Esophagus squamous epithelium (tissue), 5 donors: ENCODE measurements at places on chromosomes 2 and 18. TPM values are rescaled to one million over a fixed set of nuclear protein-coding genes. Genes with fewer than 3 reads are reported as not detected.

Gene ESCO1
- 8.7 TPM for total RNA-seq

Gene HOXD3
- total RNA-seq, result not detected

Gene LYG1
- not detected for total RNA-seq

Gene ADRA2B
- total RNA-seq, result 1.2 TPM

Gene ALPG
- total RNA-seq, result not detected

Gene MPV17
- 39.3 TPM for total RNA-seq

Gene MPPE1
- 14.1 TPM for total RNA-seq

Gene POLR1B
- total RNA-seq, result 23.7 TPM

Gene MYOM1
- 0.40 TPM for total RNA-seq

Gene ATP6V1B1
- 1.2 TPM for total RNA-seq

GRCh38 chr2:62292190-62292589 is 96.3 kb downstream of the B3GNT2 start:
- DNase-seq, result no peak

- DNase-seq, result no peak
Measured at GRCh38 chr18:2654169-2654927, 1.2 kb upstream of the SMCHD1 start.

- DNase-seq, result no peak
Measured at GRCh38 chr2:111679202-111679601, 204.8 kb downstream of the ANAPC1 start.

- DNase-seq, result no peak
Measured at GRCh38 chr2:11656671-11657101, 13.3 kb downstream of the NTSR2 start.

DNA sequence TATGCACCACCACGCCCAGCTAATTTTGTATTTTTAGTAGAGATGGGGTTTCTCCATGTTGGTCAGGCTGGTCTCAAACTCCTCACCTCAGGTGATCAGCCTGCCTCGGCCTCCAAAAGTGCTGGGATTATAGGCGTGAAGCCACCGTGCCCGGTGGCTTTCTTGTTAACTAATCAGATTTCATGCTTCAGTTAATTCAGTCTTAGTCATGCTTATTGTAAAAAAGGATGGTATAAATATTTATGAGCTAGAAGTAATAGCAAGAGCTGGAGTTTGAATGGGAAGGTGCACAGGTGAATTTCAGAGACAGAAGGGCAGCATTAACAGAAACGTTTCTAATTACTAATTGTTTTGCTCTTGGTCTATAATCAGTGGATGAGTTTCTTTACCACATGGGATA is 10.3 kb downstream of the GEMIN6 start:
- no peak for DNase-seq

DNA sequence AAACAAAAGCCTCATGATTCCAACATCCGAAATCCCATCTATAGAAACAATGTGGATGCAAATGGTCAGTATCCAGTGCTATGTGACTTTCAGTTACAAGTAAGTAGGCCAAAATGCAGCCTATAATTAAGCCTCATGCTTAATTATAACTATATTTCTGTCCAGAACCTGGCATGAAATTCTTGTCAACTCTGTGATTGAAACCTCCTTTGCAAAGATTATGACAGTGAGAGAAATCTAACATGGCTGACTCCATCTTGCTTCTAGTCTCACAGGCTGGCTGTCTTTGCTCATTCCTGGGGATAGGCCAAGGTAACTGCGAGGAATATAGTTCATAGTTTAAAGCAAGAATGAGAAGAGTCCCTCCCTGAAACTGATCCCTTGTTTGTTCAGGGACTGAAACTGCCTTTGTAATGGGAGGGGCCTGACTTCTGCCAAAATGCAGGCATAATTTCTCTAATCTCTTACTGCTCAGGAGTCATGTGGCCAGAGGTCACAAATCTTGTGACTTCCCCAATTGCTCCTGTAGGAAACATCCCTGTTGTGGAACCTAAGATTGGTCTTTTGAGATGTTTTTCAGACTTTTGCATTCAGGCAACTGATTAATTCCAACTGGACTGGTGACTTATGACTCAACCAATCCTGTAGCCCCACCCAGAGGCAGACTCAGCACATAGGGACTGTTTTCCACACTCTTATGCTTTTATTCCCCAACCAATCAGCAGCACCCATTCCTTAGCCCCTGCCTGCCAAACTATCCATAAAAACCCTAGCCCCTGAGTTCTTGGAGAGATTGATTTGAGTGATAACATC is 84.5 kb upstream of the TLK1 start:
- no peak for DNase-seq

DNA sequence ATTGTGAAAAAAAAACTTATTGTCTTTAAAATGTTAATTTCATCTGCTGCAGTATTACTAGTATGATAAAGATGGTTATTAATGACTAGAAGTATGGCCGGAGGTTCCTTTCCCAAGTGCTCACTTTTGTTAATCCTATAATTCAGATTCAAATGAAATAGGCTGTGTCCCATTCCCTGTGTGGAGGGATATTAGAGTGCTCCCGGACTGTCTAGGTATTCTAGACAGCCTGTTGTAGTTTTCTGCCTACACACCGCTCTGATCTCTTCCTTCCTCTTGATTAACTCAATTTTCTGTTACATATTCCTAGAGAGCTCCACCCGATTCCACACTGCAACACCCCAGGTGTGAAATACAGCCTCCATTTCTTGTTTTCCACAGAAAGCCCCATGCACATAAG is 15.4 kb upstream of the DSC3 start:
- no peak for DNase-seq

GRCh38 chr18:62655520-62656219 is 59.7 kb upstream of the PHLPP1 start:
- no peak for DNase-seq

DNA sequence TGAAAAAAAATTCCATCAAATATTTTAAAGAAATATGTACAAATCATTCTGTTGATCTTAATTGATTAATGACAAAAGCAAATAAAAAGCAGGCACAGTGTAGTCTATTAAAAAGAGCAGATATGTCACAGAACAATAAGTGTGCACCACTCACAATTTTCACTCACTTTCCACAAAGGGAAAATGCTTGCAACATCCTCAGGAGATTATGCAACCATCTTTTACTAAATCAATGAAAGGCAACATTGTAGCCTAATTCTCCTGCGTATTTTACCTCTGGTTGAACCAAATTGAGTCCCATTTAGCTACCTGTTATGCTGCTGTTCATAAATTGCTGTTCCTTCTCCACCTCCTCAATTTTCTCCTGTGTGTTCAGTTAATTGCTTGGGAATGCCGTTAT is 1346.8 kb upstream of the PIK3C3 start:
- no peak for DNase-seq

- no peak for DNase-seq
Measured at GRCh38 chr2:14634489-14635390, 2.2 kb downstream of the LRATD1 start.

DNA sequence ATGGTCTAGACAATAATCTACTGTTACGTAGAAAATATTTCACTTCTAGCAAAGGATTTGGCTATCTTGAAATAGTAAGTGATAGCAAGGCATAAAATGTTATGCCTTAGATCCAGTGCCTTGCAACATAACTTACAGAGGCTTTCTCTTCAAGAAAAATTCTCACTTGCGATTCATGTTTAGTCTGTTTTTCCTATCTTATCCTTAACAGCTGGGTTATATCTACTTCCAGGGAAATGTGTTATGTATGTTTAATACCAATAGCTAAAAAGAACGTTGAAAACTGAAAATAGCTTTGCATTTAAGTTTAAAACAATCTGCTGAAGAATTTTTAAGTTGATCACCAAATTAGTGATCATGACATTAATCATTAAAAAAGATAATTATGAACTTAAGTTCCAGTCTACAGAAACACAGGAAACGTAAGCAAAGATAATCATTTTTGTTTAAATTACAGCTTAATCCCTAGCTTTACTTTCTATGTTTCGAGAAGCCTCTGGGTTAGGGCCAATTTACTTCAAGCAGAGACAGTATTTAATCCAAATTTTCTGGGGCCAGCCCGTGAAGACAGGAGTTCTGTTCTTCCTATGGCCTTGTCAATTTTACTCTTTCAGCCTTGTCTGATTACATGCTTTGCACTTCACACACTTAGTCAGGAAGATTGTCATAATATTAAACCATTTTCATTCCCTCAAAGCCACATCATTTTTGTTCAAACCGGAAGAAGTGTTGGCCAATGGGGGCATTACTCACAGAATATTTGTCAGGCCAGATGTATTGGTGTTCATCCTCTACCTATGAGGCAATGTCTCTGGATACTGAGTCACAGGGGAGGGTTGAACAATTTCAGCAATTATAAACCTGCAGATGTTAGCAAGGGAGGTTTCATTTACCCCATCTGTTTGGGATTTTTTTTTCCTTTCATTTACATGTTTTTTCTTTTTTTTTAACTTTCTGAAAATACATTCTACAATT is 1132.9 kb upstream of the ZEB2 start:
- DNase-seq, result no peak

GRCh38 chr2:200655918-200656580 is 70.2 kb downstream of the AOX1 start:
- no peak for DNase-seq

- no peak for DNase-seq
Measured at GRCh38 chr2:15943378-15944280, 3.3 kb downstream of the MYCN start.

GRCh38 chr2:112273349-112273748 is 2.0 kb upstream of the ZC3H6 start:
- DNase-seq, result no peak

DNA sequence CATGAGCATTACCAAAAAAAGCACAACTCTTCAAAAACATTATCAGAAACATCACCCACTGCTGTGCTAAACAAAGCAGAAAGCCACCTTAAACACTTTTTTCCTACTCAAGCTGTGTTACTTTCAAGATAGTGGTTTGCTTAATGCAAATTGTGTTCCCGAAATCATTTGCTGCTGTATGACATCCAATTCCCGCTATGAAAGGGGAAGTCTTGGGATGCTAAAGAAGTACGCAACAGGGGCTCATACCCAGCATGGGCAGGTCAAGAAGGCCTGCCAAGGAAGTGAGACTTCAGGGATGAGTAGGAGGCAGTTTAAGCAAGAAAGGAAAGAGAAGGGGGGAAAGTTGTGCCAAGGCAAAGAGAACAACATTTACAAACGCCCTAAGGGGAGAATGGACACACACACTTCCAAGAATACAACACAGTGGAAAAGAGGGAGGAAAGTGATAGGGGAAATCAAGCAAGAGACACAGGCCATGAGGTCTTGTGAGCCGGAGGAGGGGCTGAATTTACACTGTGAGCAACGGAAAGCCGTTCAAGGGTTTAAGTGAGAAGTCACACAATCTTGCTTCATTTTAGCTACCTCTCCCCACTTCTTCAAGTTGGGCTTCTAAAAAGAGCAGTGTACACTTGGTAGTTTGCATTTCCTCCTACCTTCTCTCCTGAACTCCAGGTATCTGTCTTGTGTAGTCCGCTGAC is 4.0 kb downstream of the PTPN2 start:
- no peak for DNase-seq

DNA sequence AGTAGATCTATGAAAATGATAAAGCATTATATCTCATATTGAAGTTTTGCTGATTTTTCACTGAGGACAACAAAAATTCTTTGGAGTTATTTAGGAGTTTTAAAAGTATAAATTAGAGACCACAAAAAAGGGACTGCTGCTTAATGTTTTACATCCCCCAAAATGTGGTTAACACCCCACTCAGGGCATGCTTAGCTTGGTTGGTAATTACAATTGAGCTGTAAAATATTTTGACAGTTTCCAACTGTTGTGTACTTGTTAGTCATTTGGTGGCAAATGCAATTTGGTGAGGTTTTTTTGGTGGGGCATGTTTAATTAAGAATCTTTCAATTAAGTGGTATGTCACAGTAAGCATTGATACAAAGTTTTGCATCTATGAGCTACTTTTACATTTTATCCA is 137.3 kb upstream of the OTX1 start:
- no peak for DNase-seq

DNA sequence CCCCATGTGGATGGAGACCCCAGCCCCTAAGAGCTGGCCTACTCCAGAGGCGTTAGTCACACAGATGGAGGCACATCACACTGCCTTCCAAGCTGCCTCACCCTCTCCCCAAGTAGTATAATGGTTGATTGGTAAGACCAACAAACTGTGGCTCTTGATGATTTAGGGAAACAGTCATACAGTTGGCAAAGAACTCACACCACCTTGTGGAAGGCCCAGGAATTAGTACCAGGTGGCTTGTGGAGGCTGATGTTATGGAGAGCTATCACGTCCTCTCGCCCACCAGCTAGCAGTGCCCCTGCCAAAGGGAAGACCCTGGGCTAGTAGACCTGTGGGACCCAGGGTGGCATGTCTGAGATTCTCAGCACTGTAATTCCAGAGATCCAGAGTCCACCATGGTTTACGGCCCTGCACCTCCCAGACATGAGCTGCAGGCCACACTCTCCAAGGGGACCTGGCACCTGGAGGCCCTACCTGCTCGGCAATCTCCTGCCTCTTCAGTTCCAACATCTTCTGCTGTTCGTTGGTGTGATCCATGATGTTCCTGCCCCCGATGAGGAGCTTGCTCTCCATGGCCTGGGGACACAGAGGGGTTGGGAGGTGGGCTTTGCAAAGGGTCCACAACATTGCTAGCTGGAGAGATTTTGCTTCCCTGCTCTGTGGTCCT is 26.3 kb downstream of the KIF3C start:
- DNase-seq, result no peak

GRCh38 chr2:26456440-26457250 is 21.3 kb downstream of the OTOF start:
- DNase-seq, result no peak

DNA sequence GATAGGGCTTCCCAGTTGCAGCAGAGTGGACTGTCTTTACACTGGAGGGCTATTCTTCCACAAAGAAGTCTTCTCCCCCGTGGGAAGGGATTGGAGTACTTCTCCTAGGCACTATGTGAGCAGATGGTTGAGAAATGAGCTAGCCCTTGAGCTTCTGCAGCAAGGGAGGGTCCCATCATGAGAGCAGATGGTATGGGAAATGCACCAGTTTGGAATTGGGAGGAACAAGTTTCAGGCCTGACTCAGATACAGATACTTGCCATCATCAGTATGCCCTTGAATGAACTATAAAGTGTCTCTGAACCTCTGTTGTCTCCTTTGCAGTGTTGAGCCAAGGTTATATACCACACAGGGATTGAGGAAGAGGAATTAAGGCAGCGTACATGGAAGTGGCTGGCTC is 757.4 kb downstream of the RNF144A start:
- DNase-seq, result no peak

DNA sequence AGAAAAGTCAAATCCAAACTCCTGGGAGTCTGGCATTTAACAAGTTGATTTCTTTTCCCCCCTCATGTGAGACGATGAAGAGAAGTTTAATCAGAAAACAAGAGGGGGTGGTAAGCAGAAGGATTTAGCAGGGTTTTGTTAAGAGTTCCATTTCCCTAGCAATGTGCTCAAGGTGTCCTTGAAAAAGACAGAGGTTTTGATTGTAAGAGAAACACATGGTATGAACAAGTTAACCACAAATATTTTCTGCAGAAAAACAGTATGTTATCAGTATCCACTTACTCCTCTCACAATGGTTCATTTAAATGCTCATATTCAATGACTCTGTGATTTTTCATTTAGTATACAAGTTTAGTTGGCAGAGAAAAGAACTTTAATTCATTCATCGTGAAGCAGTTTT is 26.8 kb downstream of the LAMA1 start:
- no peak for DNase-seq

DNA sequence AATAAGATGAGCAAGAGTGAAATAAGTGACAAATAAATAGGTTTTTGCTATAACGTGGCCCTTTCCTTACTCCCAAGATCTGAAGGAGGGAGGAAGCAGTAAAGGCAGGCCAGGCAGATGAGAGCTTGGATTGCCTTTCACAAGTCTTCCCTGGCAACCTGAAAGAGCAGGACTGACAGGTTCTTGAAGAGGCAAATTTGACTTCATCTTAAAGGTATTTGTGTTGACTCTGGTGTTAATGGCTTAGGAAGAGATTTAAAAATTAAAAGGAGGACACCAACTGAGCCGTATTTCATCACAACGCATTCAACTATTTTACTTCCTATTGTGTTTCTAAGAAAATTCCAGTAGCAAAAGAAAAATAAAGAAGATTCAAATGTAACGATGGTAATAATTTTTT is 3.2 kb downstream of the STRN start:
- no peak for DNase-seq
